ENCODE measurements at places on chromosomes 5 and 9. TPM values are rescaled to one million over a fixed set of nuclear protein-coding genes. Genes with fewer than 3 reads are reported as not detected.

Gene GPR150
- total RNA-seq, result 0.24 TPM

Gene FOXD4
- total RNA-seq, result 1.7 TPM

Gene SMIM33
- total RNA-seq, result not detected

GRCh38 chr9:12289711-12290110 lies 403.5 kb upstream of the TYRP1 start:
- H3K27ac ChIP-seq, result no peak overlapping the region
- H3K36me3 ChIP-seq, result no peaks in the 10 kb centered on the region
- DNase-seq, result no peak
- H3K4me1 ChIP-seq, result no peaks in the 10 kb centered on the region
- no peak overlapping the region for H3K4me3 ChIP-seq

DNA sequence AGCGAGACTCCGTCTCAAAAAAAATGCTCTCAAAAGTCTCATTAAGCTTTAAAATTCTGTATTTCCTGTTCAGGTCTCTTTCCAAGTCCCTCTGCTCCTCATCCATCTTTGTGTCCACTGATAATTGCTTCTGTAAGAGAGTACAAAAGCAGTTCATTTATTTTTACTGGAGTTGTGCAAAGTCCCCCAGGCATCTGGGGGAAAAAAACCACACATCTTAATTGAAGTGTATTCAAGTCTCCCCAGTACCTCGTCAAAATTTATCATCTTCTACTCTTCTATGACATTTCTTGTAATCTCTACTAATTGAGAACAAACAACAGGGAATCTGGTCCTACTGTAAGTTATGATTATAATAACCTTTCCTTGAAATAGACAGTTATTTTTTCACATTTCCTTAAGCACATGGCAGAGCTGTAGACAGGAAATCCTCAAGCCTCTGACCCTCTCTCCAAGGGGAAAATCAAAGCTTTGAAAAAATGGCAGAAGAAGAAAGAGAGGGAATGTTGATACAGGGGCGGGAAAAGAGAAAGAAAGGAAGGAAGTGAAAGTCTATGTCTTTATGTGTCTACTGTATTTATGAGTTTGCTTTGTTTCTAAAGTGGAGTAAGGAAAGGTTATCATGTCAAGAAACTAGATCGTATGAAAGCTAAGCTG lies 51.5 kb downstream of the RAI14 start:
- DNase-seq, result no peak
- no peak overlapping the region for H3K27ac ChIP-seq
- no peaks in the 10 kb centered on the region for H3K27me3 ChIP-seq
- H3K4me3 ChIP-seq, result no peak overlapping the region
- peaks cover 20% of the 10 kb centered on the region for H3K4me1 ChIP-seq

DNA sequence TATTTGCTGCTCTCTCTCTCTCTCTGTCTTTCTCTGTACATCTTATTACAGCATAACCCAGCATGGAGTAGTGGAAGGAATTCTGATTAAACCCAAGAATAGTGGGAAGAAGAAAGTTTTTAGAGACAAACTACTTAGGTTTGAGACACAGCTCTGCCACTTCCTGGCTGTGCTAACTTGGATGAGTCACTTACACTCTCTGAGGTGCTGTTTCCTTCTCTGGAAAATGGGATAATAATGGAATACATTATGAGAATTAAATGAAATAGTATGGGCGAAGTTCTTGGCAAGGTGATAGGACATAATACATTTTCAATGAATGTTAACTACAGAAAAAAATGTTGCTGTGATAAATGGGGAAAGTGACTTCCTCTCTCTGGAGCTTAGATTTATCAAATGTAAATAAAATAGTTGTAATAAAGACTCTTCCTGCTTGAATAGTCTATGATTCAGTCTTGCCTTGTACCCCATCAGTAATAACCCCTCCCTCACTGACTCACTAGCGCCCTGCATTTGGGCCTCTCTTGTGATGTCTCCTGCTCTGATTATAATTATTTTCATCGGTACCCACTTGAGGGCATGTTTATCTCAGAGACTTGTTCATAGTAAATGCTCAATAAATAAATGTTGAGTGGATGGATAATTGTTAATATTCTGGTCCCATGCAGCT lies 27.6 kb downstream of the KIF4B start:
- no peaks in the 10 kb centered on the region for H3K36me3 ChIP-seq
- no peaks in the 10 kb centered on the region for H3K4me1 ChIP-seq
- no peak for DNase-seq
- no peak overlapping the region for H3K27ac ChIP-seq
- no peak overlapping the region for H3K4me3 ChIP-seq
- H3K27me3 ChIP-seq, result peaks cover 56% of the 10 kb centered on the region

Gene C9orf50
- not detected for total RNA-seq

DNA sequence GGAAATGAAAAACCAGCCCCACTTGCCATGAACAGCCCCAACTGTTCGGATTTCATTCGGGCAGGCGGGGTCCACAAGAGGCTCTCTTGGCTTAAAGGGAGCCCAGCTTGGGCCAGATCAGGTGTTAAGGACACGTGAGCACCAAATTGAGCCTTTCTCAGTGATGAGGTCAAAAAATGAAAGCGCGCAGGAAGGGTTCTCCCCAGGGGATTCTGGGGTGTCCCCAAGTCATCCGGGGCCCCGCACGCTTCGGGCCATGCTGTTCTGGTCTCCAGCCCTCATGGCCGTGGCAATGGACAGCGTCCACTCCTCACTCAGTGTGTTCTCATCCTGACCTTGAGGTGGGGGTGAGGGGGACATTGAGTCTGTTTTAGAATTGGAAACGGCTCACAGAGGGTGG lies 10.9 kb downstream of the AK1 start:
- H3K4me3 ChIP-seq, result no peak overlapping the region
- H3K36me3 ChIP-seq, result no peaks in the 10 kb centered on the region
- no peaks in the 10 kb centered on the region for H3K4me1 ChIP-seq
- no peak overlapping the region for H3K27ac ChIP-seq
- no peaks in the 10 kb centered on the region for H3K27me3 ChIP-seq
- DNase-seq, result no peak

GRCh38 chr5:9034649-9035048 lies 511.2 kb downstream of the SEMA5A start:
- no peaks in the 10 kb centered on the region for H3K36me3 ChIP-seq
- no peaks in the 10 kb centered on the region for H3K4me1 ChIP-seq
- no peaks in the 10 kb centered on the region for H3K27me3 ChIP-seq

DNA sequence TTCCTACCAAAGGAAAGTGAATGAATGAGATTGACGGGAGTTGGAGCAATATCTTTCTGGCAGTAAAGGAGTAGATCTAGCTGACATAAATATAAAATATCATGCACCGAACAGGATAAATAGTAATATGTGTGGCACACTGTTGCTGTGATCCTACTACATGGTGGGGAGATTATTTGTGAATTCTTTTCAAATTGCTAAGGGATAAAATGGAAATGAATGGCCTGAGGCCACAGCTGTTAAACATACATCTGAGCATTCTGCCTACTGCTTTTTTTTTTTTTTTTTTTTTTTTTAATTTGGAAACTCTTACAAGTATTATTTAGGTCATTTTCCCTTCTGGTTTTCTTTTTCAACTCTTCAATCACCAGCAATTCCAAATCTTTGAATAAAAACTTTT lies 66.8 kb downstream of the MEF2C start:
- H3K4me3 ChIP-seq, result no peak overlapping the region
- no peaks in the 10 kb centered on the region for H3K4me1 ChIP-seq
- H3K27me3 ChIP-seq, result no peaks in the 10 kb centered on the region
- DNase-seq, result no peak
- H3K36me3 ChIP-seq, result no peaks in the 10 kb centered on the region
- H3K27ac ChIP-seq, result no peak overlapping the region

GRCh38 chr9:35932735-35933134 lies 23.4 kb downstream of the SPAAR start:
- no peak overlapping the region for H3K4me3 ChIP-seq
- H3K27ac ChIP-seq, result no peak overlapping the region
- no peaks in the 10 kb centered on the region for H3K36me3 ChIP-seq
- no peaks in the 10 kb centered on the region for H3K4me1 ChIP-seq
- H3K27me3 ChIP-seq, result peaks cover 17% of the 10 kb centered on the region

All from Calu3 (cell line).